ENCODE measurements at places on chromosomes 16 and 17.

- no peak for DNase-seq
These were observed 49.5 kb upstream of the MRPS23 start for GRCh38 chr17:57899391-57899790.

- no peak for DNase-seq
These were observed 145.6 kb downstream of the CCDC182 start for GRCh38 chr17:57599271-57600045.

DNA sequence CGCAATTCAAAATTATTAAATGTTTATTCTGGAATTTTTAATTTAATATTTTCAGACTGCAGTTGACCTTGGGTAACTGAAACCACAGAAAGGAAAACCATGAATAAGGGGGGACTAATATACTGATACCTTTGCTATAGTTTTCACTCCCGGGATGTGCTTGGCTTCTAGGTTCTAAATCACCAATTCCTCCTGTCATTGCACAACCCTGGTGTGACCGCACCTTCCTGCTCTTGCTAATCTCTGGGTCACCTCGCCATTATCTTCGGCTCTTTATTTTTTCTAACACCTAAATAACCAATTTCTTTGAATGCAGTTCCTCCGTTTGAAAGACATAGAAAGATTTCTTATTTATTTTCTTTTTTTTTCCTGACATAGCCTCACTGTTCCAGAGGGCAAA lies 634.5 kb upstream of the GOT2 start:
- DNase-seq, result no peak

GRCh38 chr16:3945751-3946603 lies 65.5 kb upstream of the CREBBP start:
- no peak for DNase-seq

DNA sequence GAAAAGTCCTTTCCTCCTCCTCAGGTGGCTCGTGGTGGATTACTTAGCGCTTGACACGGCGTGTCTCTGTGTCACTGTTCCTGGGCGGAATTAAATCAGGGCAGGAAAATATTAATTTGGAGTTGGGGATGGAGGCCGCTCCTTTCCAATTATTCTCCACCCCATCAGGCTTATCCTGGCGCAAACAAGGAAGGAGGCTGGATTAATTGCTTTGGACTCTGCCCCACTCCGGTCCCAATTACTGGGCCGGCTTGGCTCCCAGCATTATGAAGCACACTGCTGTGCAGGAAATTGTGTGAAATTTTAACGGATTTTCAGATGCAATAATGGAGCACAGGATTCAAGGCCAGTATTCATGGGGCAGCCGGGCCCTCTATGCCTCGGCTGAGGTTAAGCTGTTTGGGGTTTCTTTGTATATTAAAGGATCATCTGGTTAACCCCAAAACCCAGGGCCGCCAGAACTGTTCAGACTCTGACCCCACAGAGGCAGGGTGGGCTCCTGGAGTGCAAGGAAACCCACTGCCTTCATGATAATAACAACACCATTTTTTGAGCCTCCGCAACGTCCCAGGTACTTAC lies 87.8 kb downstream of the MRM1 start:
- DNase-seq, result no peak

- DNase-seq, result no peak
These were observed 132.3 kb downstream of the PCTP start for GRCh38 chr17:55883149-55883548.

GRCh38 chr16:89924925-89925307 lies 1.8 kb downstream of the TUBB3 start:
- DNase-seq, result no peak

GRCh38 chr16:86584726-86585721 lies 6.7 kb downstream of the FOXL1 start:
- no peak for DNase-seq

GRCh38 chr17:21374441-21375161 lies 1.6 kb upstream of the KCNJ12 start:
- DNase-seq, result no peak

DNA sequence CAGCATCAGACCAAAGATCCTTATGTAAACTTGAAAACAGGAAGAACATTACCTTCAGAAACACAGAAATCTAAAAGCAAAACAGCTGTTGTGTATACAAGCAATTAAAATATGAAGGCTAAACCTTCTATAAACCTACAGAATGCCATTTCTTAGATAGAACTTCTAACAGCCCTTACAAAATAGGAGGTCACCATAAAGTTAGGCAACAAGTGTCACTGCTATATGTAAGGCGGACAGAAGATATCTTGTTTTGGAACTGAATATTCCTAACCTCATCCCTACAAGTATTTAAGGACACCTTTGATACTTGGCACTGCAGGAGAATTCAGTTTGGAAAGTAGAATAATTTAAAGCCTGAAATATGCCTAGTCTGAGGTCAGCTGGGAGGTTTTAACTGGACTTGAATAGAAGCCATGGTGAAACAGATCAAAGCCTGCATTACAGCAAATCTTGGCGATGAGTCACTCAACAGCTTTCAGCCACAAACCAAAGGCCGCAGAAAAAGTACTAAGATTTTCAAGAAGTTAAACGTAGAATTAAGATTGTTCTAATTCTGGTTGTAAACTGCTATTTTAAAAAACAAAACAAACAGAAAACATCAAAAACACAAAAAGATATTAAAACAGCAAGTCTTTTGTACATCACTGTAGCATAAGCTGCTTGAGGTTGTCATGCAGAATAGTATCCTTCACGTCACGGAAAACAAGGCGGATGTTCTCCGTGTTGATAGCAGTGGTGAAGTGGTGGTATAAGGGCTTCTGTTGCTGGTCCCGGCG lies 42.7 kb downstream of the GNA13 start:
- no peak for DNase-seq

GRCh38 chr16:27446721-27447120 lies 44.7 kb downstream of the IL21R start:
- DNase-seq, result no peak

- DNase-seq, result no peak
These were observed 18.9 kb upstream of the CFAP20 start for GRCh38 chr16:58148099-58148498.

- DNase-seq, result no peak
These were observed 203.5 kb upstream of the GOT2 start for GRCh38 chr16:58937661-58938060.

DNA sequence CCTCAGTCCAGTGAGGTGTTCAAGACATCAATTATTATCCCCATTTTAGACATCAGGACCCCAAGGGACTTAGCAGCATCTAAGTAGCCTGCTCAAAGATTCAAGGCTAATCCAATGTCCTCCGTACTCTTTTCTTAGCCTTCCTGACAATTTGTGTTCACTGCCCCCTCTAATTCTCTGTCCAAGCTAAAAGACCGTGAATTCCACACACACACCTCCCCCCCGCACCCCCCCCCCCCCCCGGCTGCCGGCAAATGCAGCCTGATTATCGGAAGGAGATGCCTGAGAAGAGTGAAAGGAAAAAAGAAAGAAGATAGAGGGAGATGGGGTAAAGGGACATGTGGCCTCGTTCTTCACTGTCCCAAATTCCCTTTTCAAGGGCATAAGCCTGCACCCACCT lies 58.1 kb upstream of the NLK start:
- DNase-seq, result no peak

GRCh38 chr16:3643095-3643730 lies 11.3 kb upstream of the DNASE1 start:
- peak; percentile 75 for DNase-seq

DNA sequence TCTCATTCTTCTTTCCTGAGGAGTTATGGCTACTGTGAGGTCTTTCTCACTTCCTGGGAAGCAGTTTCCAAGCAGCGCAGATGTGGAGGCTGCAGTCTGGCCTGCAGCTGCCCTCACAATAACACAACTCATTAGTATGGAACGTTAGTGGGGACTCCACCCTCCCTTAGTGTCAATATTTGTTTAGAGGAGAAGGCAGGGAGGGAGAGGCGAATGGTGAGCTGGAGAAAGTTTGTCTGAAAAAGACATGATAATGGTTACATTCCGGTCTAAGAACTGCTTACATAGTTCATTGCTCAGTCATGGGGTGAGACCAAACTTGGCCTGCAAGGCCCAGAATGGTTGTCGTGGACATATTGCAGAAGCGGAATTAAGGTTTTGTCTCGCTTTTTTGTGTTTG lies 170.2 kb downstream of the HS3ST3B1 start:
- no peak for DNase-seq

DNA sequence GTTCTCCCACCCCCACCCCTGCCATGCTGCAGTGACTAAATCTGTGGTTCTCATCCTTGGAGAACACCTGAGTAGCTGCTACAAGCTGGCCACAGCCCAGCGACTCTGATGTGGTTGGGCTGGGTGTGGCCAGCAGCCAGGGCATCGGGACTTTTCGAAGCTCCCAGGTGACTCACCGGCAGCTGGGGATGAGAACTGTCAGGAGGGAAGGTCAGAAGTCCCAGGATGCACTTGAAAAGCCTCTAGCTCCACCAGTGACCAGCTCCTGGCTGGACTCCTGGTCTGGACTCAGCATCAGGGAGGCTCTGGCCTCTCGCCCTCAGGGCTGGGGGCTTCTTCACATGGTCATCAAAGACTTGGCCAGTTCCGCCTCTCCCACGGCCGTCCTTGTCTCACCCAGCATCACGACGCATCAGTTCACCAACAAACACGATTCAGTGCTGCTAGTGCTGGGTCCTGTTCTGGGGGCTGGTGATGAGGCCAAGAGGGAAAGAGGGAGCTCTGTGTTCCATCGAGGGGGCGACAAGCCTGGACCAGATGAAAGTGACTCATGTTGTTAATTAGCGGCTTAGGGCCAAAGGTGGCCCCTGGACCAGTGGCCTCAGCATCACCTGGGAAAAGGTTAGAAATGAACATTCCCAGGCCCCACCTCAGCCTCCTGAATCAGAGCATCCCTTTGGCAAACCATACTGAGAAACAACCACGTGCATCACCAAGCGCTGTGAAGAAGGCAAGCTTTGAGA lies 3.9 kb upstream of the C17orf99 start:
- DNase-seq, result peak; percentile 67

- DNase-seq, result peak; percentile 46
These were observed 29.5 kb upstream of the CDH1 start for GRCh38 chr16:68707340-68708152.

GRCh38 chr16:10635365-10636021 lies 55.1 kb upstream of the EMP2 start:
- no peak for DNase-seq

GRCh38 chr16:87070657-87071056 lies 246.5 kb downstream of the C16orf95 start:
- DNase-seq, result no peak

GRCh38 chr17:519450-520212 lies 167.0 kb upstream of the RPH3AL start:
- no peak for DNase-seq

DNA sequence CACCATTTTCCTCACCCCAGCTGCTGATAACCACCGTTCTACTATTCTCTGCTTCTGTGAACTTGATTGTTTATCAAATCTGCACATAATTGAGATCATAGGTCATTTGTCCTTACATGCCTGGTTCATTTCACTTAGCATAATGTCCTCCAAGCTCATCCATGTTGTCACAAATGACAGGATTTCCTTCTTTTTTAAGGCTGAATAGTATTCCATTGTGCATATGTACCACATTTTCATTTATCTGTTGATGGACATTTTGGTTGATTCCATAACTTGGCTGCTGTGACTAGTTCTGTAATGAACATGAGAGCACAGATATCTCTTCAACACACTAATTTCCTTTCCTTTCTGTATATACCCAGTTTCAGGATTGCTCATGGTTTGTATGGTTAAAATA lies 225.3 kb upstream of the TBX2 start:
- no peak for DNase-seq

DNA sequence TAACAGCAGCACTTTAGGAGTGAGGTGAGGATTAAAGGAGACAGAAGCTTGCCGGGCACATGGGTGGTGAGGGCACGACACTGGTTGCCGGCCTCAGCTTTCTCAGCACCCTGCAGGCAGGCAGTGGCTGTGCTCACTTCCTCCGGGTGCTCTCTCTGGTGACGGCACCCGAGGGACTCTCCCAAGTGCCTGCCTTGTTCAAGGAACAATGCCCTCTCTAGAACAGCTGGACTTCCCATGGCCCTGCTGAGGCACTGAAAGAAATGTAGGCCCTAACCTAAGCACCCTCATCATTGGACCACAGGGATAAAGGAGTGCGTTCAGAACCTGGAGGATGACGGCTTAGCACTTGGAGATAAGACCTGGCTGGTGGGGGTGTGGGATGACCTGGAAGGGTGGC lies 72.7 kb downstream of the N4BP1 start:
- DNase-seq, result no peak

DNA sequence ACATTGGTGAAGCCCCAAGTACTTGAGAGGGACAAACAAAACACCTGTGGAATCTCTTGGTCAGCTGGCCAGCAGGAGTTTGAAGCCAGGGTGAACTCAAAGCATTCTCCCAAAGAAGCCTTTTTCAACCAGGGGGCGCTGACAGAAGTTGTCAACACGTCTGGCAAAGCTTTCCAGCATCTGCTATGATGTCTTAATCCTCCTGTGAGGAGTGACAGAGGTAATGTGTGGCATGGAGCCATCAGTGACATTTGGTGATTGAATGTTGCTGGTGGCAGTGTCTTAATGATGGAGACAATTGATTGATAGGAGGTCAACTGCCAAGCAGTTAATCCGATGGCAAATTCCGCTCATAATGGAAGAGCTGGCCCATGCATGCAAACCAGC lies 257.6 kb upstream of the HSBP1 start:
- DNase-seq, result no peak

DNA sequence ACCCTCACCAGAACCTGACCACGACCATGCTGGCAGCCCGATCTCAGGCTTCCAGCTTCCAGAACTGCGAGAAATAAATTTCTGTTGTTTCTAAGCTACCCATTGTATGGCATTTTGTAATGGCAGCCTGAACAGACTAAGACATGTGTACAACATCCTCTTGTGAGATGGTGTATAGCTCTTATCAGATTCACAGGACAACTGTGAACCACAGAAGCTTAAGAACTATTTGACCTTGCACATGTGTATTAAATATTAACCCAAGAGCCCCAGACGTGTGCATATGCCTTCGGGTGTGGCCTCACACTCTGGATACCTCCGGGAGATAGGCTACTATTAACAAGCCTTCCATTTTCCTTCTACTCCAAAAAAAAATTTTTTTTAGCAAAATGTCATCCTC lies 248.9 kb downstream of the SLC39A11 start:
- no peak for DNase-seq

GRCh38 chr16:72569677-72570076 lies 397.7 kb upstream of the PMFBP1 start:
- DNase-seq, result no peak

DNA sequence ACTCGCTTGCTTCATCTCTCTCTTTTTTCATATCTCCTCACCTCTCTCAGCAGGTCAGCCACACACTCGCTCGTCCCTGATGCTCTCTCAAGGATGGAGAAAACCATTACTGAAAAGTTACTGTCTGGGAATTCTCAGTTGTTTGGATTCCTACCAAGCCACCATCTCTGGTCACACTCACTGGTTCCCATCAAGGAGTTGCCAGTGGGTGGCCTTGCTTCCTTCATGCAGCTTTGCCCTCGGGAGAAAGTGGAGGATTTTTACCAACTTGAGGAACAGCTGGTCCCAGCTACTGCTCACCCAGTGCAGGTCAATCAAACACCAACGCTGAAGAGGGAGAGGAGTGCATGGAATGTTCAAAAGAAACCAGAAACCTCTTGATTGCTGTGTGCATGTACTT lies 25.3 kb downstream of the MEOX1 start:
- DNase-seq, result no peak

All from lower leg skin (tissue), 4 donors.